Activated CD8-positive, alpha-beta memory T cell treated with anti-CD3 and anti-CD28 coated beads for 1 hour (primary cell): ENCODE measurements at places on chromosomes 3 and 15.

GRCh38 chr15:101522091-101522490, 32.6 kb upstream of the PCSK6 start:
- no peak for DNase-seq

- DNase-seq, result no peak
Observed at GRCh38 chr15:38864827-38865581, 300.4 kb upstream of the RASGRP1 start.

- no peak for DNase-seq
Observed at GRCh38 chr3:32411442-32411841, 19.8 kb downstream of the CMTM7 start.

GRCh38 chr3:98574132-98574531, 19.3 kb downstream of the CPOX start:
- DNase-seq, result no peak

DNA sequence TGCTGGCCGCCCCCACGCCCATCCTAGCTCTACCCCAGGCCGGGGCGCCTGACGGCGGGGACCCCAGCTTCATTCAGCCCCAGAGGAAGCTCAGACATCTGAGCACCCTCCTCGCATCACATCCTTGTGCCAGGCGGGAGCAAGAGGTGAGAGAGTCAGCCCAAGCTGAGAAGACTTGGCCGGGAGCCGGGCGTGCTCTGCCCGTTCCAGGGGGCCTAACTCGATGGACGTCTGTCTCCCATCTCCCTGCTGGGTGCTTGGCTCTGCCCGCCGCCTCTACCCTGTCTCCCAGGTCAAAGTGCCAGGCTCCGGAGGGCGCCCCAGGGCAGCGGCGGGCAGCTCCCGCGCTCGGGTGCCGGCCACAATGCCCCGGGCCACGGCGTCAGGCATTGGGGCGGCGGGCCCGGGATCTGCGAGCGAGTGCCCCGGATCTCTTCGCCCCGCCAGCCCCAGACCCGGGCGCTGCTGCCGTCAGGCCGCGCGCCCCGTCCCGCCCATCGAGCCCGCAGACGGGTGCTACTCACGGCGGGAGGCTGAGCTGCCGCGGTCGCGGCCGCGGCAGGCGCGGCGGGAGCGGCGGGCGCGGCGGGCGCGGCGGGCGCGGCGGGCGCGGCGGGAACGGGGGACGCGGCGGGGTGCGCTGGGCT, 388 bp downstream of the DAPK2 start:
- DNase-seq, result peak; percentile 18

- DNase-seq, result no peak
Observed at GRCh38 chr3:185726254-185726967, 98.4 kb downstream of the IGF2BP2 start.

DNA sequence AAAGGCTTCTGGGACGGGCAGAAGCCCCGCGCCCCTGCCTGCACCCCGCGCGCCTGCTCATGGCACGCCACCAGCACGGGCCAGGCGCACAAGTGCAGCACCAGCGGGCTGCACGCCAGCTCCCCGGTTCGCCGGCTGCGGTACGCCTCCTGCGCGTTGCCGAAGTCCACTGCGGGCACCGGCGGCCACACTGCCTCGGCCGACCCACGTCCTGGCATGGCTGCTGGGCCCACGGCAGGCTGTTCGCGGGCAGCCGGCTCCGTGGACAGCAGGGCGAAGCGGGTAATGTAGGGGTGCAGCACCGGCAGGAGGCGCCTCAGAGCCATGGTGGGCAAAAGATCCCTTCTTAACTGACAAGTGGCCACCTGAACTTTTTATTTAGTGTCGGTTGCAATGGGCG, 34.8 kb downstream of the MCCC1 start:
- DNase-seq, result no peak

GRCh38 chr3:134904776-134905646, 110.0 kb downstream of the EPHB1 start:
- no peak for DNase-seq

DNA sequence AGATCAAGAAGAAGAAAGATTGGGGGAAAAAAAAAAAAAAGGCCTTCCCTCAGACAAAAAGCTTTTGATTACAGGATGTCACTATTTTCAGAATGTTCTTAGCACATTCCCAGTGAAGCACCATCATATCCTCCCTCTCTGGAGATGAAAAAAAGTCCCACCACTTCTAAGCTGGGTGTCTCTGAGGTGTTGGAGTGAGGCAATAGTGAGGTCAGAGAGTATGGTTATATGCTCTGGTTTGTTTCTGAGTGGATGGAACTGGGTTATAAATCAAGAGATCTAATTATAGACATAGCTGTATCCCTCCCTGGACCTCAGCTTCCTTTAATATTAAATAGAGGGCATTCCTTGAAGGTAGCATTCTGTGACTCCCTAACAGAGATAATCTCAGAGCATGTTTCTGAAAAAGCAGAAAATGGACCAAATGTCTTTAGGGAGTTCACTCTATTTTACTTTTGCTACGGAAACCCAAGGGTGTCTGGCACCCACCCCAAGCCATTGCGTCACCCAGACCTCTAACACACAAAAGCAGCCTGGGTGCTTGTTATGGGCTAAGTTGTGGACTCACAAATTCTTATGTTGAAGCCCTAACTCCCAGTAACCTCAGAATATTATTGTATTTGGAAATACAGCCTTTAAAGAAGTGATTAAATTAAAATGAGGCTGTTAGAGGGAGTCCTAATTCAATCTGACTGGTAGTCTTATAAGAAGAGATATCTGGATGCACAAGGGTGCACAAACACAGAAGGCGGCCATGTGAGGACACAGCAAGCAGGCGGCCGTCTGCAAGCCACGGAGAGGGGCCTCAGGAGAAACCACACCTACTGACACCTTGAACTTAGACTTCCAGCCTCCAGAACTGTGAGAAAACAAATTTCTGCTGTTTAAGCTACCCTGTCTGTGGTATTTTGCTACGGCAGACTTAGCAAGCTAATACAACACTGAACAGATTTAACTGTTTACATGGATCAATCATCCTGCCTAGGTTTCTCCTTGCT, 81.5 kb downstream of the MB21D2 start:
- DNase-seq, result no peak

- no peak for DNase-seq
Observed at GRCh38 chr3:9036404-9037131, 73.3 kb upstream of the RAD18 start.

DNA sequence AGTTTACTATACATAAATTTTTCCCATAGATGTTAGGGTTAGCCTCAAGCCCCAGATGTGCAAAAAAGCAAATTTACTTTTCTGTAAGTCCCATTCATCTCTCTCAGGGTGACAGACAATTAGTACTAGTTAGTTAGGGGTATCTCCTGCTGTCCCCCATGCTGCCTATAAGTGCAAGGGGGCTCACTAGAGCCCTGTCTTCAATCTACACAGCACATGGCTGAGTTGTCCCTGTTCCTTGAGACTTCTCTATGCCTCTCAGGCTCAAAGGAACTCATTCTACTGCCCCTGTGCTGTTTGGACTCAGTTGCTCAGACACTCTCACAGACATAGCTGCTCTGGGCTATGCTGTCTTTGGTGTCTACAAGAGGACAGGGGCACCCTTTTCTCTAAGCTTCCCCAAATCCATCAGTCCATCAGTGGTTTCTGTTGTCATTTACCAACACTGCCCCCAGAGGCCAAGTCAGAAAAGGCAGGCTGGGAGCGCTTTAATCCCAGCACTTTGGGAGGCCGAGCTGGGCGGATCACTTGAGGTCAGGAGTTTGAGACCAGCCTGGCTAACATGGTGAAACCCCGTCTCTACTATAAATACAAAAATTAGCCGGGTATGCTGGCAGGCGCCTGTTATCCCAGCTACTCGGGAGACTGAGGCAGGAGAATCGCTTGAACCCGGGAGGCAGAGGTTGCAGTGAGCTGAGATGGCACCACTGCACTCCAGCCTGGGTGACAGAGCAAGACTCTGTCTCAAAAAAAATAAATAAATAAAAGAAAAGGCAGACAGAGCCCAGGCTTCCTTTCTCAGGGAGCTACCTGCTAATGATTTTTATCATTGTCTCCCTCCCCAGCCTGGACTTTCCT, 31.4 kb upstream of the PRTG start:
- peak; percentile 9 for DNase-seq

- no peak for DNase-seq
Observed at GRCh38 chr3:5874931-5875341, 687.4 kb downstream of the EDEM1 start.

DNA sequence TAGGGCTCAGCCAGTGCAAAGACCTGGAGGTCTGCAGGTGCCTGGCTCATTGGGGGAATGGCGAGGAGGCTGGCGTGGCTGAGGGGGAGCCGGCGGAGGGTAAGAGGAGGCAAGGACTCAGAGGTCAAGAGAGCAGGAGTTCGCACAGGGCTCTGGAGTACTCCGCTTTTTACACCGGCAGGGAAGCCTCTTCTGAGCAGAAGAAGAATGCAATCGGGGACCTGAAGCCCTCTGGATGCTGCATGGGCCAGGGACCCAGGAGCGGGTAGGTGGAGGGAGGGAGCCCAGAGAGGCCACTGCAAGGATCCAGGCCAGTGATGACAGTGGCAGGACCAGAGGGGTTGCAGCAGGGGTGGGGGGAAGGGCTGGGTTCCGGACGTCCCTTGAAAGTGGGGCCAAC, 70.4 kb upstream of the TAMM41 start:
- DNase-seq, result no peak

DNA sequence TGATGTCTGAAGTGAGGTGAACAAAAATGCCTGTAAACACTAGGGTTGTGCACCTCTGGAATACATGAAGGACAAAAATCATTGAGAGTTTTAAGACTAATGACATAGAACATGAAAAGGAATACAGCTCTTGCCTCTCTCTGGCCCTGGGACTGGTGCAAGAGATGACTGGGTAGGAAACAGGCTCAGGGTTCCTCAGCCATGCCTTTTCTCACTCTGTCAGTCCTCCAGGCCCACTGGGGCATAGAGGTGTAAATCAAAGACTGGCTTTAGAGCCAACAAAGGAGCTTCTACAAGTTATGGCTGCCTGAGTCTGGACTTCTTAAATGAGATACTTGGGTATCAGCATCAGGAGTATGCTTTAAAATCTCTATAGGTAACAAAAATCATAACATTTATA, 554.7 kb upstream of the KCNMB2 start:
- DNase-seq, result no peak

DNA sequence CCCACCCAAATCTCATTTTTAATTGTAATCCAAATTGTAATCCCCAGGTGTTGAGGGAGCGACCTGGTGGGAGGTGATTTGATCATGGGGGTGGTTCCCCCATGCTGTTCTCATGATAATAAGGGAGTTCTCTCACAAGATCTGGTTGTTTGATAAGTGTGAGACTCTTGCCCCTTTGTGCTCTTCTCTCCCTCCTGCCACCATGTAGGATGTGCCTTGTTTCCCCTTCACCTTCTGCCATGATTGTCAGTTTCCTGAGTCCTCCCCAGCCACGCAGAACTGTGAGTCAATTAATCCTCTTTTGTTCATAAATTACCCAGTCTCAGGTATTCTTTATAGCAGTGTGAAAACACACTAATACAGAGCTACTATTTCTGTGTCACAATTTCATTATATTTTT, 88.7 kb downstream of the NCEH1 start:
- DNase-seq, result no peak

DNA sequence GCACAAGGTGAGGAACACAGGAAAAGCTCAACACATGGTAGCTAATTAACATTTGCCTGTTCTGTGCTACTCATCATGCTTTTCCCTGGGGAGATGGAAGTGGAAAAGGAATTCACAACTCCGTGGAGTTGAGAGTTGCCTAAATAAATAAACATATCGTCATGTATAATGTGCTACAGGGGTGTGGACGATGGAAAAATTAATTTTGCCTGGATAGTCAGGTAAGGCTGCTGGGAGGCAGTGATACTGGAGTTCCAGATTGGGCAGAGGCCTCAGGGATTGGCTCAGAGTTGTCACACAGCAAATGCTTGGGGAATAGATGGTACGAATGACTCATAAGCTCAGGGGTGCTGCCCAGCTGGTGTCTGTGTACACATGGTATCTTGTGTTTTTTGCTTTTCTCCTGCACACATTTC, 3.1 kb upstream of the ABHD6 start:
- no peak for DNase-seq

DNA sequence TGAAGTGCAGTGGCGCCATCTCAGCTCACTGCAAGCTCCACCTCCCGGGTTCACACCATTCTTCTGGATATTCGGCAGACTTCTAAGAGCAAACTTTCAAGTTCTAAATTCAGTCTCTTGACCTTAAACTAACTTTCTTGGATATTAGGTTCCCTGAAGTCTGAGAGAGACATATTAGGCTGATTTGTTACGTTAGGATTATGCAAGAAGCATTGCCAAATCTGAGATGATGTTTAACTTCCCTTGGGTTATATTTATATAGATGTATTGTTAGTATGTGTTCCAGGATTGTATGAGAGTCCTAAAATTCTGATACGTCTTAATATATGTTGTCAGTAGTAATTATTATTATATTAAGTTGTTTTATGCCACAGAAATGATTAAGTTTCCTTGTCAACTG, 80.1 kb downstream of the SLC6A1 start:
- DNase-seq, result no peak

DNA sequence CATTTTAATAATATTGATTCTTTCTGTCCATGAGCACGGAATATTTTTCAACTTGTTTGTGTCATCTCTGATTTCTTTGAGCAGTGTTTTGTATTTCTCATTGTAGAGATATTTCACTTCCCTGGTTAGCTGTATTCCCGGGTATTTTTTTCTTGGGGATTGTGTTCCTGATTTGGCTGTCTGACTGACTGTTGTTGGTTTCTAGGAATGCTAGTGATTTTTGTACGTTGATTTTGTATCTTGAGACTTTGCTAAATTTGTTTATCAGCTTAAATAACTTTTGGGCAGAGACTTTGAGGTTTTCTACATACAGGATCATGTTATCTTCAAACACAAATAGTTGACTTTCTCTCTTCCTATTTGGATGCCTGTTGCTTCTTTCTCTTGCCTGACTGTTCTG, 418.8 kb upstream of the ALCAM start:
- no peak for DNase-seq

GRCh38 chr3:60403866-60404265, 847.4 kb downstream of the FHIT start:
- DNase-seq, result no peak

DNA sequence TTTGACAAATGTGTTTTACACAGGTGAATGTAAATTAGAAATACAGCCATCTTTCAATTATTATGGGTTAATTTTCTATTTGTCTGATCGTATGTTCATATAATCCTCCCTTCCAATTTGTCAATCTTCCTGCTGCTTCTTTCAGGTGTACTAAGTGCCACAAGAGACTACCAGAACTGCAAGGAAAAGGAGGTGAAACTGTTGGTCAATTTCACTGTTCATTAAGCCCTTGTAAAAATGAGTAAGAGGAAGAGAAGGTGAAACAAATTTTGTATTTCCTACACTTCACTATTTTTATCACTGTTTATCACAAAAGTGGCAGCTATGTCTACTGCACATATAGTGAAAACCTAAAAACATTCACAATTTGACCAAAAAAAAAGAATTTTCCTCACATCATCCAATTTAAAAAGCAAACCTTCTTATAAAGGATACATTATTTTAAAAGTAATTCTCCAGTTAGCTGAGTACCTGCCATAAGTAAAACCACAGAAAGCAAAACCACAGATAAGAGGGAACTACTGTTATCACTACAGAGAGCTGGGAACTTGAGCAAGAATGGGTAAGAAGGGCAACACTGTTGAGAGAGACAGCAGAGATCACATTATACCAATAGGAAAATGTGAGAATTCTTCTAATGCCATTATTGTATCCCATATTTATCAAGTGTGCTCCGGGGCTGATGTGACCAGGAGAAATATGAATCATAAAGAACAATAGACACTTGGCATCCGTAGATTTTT, 163.0 kb downstream of the TBC1D5 start:
- DNase-seq, result no peak
